ENCODE measurements at places on chromosomes 13 and 19. TPM values are rescaled to one million over a fixed set of nuclear protein-coding genes. Genes with fewer than 3 reads are reported as not detected.

The ZNF610 gene
- 3.1 TPM for total RNA-seq

The PSG1 gene
- total RNA-seq = not detected

The HOOK2 gene
- 8.4 TPM for total RNA-seq

The PSG3 gene
- total RNA-seq = not detected

The ZNF432 gene
- total RNA-seq = 8.5 TPM
